ENCODE measurements at places on chromosomes 6 and 20. TPM values are rescaled to one million over a fixed set of nuclear protein-coding genes. Genes with fewer than 3 reads are reported as not detected.

DNA sequence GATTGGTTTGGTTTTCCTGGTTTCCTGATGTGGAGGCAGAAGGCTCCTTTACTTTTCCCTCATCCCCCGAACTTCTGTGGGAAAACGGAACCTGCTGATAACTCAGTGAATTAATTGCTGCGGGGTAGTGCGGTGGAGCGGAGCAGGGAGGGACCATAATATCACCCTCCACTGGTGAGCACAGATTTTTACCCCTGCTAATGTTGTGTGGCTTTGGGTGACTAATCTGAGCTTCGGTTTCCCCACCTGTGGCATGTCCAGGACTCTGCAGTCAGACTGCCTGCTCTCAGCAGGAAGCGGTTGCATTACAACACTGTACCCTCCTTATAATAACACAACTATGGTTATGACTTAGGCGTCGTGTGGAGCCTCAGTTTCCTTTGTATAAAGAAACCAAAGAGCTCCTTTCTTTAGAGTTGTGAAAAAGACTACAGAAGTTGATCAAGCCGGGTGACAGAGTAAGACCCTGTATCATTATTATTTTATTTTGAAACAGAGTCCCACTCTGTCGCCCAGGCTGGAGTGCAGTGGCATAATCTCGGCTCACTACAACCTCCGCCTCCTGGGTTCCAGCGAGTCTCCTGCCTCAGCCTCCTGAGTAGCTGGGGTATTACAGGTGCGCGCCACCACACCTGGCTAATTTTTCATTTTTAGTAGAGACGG is 2.2 kb upstream of the ID1 start:
- peak; percentile 76 for DNase-seq

- DNase-seq = peak; percentile 78
Measured at GRCh38 chr20:31570735-31571617, 34.1 kb upstream of the ID1 start.

DNA sequence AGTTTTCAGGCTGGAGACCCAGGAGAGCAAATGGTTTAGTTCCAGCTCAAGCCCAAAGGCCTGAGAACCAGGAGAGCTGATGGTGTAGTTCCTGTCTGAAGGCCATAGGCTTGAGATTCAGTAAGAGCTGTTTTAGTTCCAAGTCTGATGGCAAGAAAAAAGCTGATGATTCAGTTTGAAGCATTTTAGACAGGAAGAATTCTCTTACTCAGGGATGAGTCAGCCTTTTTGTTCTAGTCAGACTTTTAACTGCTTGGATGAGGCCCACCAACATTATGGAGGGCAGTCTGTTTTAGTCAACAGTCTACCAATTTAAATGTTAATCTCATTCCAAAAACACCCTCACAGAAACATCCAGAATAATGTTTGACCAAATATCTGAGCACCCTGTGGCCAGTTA is 2.5 kb downstream of the ZSCAN26 start:
- no peak for DNase-seq

DNA sequence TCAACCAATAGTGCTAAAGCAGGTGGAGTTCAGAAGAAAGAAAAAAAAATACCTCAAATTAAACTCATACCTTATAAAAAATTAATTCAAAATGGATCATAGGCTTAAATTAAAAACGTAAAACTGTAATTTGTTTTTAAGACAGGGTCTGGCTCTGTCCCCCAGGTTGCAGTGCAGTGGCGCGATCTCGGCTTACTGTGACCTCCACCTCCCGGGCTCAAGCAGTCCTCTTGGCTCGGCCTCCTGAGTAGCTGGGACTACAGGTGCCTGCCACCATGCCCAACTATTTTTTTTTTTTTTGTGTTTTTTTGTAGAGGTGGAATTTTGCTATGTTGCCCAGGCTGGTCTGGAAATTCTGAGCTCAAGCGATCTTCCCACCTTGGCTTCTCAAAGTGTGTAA is 111.6 kb downstream of the HDGFL1 start:
- no peak for DNase-seq

DNA sequence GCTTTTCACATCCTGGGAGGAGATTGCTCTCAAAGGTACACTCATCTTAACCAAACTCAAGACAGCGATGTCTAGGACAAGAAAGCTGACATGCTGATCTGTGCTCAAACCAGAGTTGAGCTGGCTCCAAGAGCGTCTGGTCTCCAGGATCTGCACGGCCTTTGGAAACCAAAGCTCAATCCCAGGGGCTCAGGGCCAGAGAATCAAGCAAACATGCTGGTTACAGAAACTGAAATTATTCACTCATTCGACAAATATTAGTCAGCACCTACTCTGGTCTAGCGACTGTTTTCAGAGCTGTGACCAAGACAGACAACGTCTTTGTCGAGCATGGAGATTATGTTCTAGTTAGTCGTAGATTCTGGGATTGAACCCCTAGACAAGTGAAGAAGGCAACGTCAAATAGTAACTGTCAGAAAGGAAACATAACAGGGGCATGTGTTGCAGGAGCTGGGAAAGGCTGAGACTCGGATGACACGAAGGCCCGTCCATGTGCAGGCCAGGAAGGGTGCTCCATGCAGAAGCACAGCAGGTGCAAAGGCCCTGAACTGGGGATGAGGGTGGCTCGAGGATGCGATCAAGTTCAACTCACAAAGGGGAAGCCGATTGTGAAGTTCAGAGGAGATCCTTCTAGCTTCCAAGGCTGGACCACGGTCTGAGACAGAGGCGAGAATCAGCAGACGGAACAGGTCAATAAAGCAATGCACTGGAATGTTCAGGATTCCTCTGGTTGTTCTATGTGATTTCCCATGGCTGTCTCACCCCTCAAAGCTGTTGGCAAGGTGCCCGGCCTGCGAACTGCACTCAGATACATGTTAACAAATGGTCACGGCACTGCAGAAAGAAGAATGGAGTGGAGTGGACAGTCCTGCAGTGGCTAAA is 12.5 kb upstream of the PCK1 start:
- peak; percentile 53 for DNase-seq

GRCh38 chr6:92111386-92111785 is 1308.0 kb downstream of the EPHA7 start:
- no peak for DNase-seq

GRCh38 chr6:26235302-26235670 is 129.7 kb upstream of the BTN3A2 start:
- DNase-seq = no peak

DNA sequence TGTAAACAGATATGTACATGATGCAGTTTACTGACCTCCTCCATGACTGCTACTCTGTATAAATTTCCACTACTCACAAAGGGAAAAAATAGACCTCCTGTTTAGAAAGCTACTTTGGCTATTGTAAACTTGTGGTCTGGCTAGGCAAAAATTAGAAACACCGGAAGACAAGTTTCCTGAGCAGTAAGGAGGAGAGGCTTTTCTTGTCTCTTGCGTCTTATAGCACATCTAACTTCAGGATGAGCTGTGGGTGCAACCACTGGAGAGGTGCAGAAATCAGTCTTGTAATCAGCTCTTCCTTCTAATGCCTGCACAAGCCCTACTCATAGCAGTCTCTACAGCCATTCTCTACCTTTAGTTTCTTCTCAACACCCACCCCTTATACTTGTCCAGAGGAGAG is 296.5 kb upstream of the SLC35B3 start:
- DNase-seq = no peak

GRCh38 chr6:47047479-47048407 is 5.6 kb upstream of the ADGRF1 start:
- peak; percentile 58 for DNase-seq

- DNase-seq = peak; percentile 51
Measured at GRCh38 chr20:5448449-5449118, 131.8 kb upstream of the PROKR2 start.

GRCh38 chr6:63556369-63556768 is 15.9 kb upstream of the LOC128125822 start:
- DNase-seq = no peak

Gene SNAP25
- 2.1 TPM for polyA plus RNA-seq

Gene ASIP
- polyA plus RNA-seq = not detected

Gene MAP7
- 7.8 TPM for polyA plus RNA-seq

Gene PRR18
- not detected for polyA plus RNA-seq

Gene SLC35D3
- polyA plus RNA-seq = 0.08 TPM

Gene WFDC13
- not detected for polyA plus RNA-seq

Gene C20orf141
- polyA plus RNA-seq = not detected

Gene EYS
- polyA plus RNA-seq = not detected

Measured in stomach (tissue), 19 donors.